Fibroblast of skin of right quadriceps (primary cell): ENCODE measurements at places on chromosomes 2 and 18.

DNA sequence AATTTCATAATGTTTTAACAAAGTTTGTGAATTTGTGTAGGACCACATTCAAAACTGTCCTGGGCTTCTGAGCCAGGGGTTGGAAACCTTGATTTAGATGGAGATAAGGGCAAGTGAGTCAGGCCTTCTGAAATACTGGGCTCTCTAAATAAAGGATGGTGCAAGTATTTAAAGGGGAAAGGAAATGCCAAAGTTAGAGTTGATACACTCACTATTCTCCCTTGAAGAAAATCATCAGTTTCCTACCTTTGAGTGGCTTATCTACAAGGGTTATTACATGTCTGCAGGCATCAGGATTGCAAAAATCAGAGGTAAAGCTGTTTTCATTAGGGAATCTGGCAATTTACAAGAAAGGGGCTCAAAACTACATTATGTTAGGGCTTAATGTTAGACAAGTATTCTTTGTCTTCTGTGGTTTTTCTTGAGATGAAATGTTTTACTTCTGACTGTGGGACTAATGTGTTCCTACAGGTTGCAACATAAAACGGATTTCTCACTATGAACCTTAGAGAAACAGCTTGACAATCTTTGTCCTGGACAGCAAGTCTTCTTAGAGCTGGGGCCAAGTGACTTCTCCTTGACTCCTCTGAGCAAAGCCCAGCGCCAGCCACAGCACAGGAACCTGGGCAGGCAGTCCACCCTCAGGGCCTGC is 31.1 kb downstream of the RNU4ATAC start:
- peak; percentile 50 for DNase-seq

- no peak for DNase-seq
Measured at GRCh38 chr18:42563995-42564394, 551.5 kb downstream of the RIT2 start.

DNA sequence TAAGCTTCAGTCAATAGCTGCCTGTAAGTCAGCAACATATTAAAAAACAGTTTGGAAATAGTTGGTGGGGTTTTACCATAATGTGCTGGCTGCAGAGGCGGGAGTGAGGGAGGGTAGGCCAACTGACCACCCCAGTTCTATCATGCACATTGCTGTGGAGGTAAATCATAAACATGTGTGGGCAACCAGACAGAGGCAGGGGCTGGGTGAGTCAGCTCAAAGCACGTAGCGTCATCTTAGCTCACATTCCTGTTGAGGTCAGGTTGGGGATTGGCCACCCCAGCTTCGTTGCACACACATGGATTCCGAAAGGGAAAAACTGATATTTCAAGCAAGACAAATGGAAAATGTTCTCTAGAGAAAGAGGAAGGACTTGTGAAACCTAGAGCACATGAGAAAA is 19.5 kb downstream of the GPR45 start:
- DNase-seq: peak; percentile 94

DNA sequence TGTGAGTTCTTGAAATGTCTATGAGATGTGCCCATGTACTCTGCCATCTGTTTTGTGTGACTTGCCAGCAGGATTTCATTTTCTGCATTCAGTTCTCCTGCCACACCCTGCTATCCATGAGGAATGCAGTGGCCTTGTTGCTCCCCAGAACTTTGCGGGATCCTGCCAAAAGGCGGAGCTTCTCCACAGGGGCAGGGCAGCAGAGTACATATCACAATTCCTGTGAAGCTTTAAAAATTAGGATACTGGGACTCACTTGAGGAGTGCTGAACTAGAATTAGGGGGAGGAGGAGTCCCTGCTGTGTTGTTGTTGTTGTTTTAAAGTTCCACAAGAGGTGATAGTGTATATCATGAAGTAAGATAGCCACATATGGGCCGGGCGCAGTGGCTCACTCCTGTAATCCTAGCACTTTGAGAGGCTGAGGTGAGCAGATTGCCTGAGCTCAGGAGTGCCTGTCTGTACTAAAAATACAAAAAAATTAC is 76.4 kb downstream of the TANC1 start:
- peak; percentile 41 for DNase-seq

- peak; percentile 85 for DNase-seq
Measured at GRCh38 chr18:48621240-48621639, 82.4 kb downstream of the CTIF start.

- peak; percentile 45 for DNase-seq
Measured at GRCh38 chr2:149799013-149799705, 211.6 kb upstream of the MMADHC start.

GRCh38 chr2:221283896-221284545 is 288.1 kb downstream of the EPHA4 start:
- DNase-seq: peak; percentile 88

GRCh38 chr2:45690231-45690630 is 38.8 kb downstream of the PRKCE start:
- DNase-seq: no peak

DNA sequence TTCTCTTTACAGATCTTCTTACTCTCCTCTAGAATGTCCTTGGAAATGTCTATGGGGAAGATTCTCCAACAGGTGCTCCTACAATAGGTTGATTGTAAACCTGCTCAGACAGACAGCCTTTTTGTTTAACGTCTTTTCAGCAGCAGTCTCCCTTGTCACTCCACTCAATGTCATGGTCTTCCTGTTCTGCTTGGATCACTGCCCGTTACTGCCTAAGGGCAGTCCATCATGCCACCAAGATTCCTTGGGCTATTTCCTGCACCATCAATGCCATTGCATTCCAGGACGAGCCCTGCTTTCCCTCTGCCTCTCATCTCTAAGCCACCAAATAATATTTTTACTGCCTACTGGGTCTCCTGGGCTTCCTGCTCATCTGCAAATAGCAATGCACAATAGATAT is 97.4 kb upstream of the GALNT5 start:
- DNase-seq: no peak

GRCh38 chr2:234869969-234870368 is 81.8 kb upstream of the SH3BP4 start:
- no peak for DNase-seq

- DNase-seq: peak; percentile 75
Measured at GRCh38 chr18:59650266-59650820, 46.9 kb downstream of the CCBE1 start.

DNA sequence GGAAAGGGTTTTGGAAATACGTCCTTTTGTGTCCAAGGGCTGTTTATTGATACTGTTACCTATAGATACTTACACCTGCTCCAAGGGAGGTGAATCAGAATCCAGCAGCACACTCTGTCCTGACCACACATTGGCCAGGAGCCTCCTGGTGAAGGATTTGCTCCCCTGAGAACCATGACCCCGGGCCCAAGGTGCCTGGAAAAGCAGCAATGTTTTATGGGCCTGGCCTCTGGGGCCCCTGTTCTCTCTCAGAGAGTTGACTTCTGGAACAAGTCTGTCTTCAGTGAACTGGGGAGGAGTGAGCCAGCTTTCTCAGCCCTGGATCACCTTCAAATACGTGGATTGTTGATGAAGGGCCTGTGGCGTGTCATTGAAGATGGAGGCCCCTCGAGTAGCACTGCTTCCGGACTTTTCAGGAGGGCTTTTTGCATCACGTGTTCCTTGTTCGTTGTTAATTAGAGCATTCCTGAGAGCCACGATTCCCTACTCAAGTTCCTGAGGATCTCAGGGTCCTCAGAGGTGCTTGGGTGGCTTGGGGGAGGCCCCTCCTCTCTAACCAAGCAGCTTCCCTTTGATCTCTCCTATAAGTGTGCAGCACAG is 78.5 kb upstream of the RPL31 start:
- DNase-seq: no peak

DNA sequence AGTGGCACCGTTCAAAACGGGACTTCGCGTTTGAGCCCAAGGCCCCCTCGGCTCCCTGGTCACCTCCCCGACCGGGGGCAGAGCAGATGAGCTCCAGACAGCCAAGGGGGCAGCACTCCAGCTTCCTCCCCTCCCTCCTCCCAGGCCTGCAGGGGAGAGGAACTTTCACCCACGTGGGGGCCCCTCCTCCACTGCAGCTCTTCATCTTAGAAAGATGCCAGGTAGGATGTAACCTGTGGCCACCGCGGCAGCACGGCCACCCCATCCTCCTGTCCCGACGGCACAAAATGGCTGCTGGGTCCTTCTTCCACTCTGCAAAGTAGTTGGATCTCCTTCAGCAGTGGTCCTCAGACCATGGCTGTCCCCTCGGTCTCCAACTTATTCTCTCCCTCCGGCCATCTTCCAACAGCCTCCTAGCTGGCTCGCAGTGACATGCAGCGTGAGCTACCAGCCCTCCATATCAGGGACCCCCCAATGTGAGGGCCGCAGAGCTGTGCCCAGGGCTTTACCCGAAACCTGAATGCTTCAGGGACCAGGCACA is 94.5 kb upstream of the ID2 start:
- no peak for DNase-seq

DNA sequence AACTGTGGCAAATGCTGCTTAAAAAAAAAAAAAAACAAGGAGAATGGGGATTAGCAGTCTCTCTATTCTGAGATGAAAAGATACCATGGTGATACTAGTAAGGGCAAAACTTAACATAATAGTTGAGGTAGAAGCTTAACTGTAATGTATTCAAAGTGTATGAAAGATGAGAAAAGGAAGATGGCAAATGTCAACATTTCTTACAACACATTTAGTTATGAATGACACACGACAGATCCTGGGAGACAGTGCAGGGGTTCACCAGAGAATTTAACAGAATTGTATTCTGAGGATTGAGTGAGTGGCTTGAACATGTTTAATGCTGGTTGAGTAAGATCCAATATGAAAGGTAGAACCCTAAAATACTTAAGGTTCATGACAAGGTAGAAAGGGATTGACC is 52.7 kb downstream of the CUL3 start:
- DNase-seq: no peak

DNA sequence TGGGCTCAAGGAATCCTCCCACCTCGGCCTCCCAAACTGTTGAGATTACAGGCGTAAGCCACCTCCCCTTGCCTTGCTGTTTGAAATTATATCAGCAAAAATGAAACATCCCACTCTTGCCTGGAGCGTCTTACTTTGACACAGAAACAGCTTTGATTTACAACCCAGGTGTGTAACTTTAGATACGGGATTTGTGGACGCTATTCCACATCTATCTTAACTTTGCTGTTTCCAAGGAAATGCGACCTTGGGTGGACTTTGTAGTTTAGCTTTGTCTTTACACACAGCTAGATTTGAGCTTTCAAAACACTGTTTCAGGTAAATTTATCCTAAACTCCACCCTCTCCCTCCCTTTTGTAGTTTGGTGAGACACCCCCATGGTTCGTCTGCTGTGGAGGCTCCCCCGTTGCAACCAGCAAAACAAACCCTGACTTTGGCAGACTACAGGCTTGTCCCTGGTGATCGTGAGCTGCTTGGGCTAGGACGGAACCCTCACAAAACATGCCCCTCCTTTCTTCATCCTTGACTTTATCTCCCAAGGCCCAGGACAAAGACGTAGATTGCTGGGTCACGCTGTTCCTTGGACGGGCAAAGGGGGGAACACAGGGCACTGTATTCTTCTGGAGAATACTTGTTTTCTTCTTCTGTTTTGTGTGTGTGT is 5.5 kb upstream of the MSH6 start:
- DNase-seq: no peak

DNA sequence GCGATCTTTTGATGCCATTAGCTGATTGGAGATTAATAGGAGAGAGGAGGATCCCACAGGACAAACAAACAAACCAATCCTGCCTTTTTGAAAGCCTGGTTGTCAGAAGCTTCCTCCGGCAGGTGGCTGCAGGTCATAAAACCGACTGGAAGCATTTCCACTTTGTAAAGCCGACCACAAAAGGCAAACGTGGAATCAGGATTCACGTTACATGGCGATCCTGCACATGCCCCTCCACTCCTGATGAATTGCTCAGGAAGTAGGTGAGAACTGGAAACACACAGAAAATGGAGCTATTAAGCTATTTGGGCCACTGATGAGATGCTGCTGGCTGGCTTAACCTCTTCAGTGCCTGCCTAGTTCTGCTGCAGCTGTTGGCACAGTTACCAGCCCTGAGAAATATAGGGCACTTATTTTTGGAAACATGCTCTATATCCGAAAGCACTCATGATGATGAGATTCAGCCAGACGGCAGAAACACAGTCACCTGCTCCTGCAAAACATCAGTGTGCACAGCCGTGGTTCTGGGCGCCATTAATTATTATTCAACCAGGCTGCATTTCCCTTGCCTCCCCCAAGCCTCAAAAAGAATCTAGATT is 110.3 kb upstream of the ST6GAL2 start:
- DNase-seq: no peak

- no peak for DNase-seq
Measured at GRCh38 chr2:26668856-26669750, 23.4 kb upstream of the KCNK3 start.

- no peak for DNase-seq
Measured at GRCh38 chr2:44098050-44098449, 70.6 kb upstream of the PPM1B start.

DNA sequence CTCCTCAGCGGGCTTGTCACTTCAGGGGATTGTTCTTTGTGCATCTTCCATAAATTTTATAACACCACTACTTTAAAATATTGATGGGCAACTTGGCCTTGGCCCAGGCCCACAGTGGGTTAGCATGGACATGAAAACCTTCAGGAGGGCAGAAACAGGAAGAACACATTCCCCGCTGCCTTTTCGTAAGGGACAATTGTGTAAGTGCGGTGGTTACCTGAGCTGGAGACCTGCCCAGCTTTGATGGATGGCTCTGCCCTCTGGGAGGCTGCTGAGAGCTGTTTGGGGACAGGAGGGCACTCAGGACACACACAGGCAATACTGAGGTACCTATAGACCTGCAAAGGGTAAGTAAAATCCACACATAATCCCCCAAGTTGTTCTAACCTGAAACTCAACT is 46.8 kb downstream of the FECH start:
- DNase-seq: no peak

- DNase-seq: no peak
Measured at GRCh38 chr2:160901613-160902012, 258.6 kb upstream of the TANK start.

DNA sequence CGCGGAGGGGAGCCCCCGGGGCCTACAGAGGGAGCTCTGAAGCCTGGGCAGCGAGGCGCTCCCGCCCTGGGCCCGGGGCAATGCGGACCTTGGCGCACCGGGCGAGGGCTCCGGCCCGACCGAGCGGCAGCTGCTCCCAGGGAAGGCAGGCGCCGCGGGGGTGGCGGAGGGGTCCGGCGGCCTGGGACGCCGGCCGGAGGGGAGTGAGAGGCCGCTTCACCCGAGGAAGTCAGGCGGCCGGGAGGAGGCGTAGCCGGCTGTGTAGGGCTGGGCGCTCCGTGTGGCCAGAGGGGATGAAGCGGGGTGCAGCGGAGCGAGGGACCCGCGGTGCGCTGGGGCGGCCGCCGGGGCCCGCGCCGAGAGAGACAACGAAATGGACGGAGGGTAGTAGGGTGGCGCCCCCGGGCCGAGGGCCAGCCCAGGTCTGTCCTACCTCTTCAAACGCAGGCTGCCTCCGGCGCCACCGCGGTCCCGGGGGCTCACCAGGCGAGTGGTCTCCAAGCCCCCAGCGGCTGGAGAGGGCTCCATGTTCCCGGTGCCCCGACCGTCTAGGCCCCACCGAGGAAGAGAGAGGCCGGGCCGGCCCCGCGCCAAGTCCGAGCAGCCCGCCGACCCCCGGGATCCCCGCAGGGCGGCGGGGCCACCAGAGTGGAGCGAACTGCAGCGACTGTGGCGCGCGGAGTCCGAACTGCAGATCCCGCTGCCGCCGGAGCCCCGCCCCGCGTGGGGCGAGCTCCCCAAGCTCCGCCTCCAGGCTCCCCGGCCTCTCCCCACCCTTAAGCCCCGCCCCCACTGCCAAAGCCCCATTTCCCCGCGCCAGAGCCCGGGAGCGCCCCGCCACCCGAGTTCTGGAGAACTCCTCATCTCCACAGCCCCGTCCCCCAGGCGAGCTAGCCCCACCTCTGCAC is at the start of gene SLC30A3:
Gene SLC30A3, minus strand, starts transcription at position 669 of the 908 bp plus-strand sequence. Its CDS starts 141 bp downstream, at position 528.
- DNase-seq: no peak
